ENCODE measurements at places on chromosomes 2 and 18.

- no peak for DNase-seq
Observed at GRCh38 chr2:174573621-174574081, 24.0 kb downstream of the WIPF1 start.

DNA sequence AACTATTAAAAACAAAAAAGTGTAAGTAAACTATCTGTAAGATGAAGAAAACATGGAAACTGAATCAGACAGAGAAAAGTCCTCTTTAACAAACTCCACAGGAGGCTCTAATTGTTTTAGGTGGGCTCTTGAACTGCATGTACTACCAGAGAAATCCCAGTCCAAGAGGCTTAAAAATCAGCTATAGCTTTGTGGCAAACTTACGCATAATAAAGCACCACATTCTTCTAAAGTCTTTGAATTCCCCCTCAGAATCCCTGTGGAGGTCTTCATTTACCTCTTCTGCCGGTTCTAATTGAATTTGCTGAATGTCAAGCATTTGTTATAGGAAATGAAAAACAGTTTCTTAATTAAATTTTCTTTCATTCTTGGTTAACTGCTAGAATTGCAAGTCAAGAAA lies 40.8 kb downstream of the CHN1 start:
- DNase-seq, result no peak

DNA sequence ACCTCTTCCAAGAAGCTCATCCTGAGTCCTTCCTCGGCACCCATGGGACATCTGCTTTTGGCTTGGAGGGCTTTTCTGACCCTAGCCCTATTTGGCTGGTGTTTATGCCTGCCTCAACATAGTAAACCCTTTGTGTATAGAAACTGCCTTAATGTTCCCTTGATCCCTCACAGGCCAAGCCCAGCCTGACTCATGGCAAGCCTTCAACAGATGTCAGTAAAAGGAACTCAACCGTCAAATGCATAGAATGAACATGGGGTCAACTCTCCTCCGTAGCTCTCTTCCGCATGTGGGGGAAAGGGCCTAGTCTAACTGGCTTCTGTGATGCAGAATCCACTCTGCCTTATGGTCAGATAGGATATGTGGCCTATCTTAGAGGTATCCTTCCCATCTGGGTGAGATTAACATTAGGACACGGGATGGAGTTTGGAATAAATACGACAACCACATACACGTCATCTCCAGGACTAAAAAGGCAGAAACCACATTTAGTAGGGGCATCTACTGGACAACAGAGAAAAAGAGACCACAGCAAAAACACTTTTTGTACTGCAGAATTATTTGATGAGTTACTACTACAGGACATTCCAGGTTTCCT lies 2.5 kb upstream of the NPAS2 start:
- DNase-seq, result no peak

DNA sequence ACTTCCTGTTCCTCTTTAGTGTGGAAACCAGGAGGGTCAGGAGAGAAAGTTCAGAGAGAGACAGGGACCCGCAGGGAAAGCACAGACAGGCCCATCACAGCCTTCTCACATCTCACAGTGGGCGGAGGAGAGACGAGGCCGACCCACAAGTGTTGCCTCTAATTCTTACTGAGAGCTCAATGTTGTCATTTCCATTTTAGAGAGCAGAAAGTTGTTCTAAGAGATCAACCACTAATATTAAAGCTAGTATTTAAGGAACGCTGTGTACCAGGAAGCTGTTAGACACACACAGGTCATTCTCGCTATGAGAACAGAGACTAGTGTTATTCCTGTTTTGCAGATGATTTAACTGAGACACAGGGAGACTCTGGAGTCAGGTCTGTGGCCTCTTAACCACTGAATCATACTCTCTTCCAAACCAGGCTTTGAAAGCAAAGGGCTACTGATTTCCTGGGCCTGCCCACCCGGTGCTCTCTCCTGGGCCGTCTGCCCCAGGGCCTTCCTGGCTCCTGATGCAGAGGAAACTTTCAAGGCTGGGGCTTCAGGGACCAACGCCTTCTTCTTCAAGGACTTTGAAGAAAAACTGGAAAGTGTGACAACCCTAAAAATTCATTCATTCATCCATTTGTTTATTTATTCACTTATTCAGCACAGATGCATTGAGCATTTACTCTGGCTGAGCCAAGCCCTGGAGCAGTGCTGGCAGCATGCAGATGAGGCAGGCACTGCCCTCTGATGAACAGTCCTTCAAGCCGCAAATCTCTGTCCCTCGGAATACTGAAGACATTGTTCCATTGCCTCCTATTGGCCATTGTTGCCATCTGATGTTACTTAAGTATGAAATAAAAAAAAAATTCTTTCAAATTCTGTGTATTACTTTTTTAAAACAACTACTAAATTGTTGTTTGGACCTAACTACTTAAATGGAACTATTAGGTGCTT lies 37.2 kb upstream of the BIN1 start:
- no peak for DNase-seq

DNA sequence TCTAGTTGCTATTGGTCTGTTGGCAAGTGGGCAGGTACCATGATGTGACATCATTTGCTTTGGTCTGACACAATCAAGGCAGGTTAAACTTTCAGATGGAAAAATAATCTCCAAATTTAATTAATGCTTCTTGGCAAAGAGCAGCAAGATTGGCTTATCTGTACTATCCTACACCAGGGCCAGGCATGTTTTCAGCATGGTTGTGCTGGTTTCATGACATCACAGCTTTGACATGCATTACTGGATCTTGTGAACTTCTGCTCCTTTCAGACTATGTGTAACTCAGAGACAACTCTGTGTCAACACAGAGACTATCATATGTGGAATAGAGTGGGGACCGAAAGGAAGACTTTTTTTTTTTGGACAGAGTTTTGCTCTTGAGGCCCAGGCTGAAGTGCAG lies 520.5 kb downstream of the TDRD15 start:
- no peak for DNase-seq

DNA sequence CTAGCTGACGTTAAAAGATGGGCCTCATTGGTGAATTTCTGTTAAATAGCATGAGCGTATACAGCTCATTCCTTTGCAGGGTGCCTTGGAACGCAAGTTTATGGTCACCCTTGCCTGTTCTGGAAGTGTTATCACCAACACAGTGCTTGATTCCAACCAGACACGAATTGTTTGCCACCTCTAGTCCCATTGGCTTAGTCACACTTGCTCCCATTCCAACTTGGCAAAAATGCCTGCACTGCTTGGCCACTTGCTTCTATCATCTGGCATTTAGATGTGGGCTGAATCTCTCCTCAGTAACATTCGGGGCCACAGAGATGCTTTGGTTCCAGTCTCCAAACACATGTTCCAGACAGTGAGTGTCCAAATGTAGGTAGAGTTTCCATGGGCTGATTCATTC lies 27.5 kb upstream of the ACVR1 start:
- no peak for DNase-seq

GRCh38 chr18:58937887-58938267 lies 73.2 kb downstream of the ZNF532 start:
- no peak for DNase-seq

DNA sequence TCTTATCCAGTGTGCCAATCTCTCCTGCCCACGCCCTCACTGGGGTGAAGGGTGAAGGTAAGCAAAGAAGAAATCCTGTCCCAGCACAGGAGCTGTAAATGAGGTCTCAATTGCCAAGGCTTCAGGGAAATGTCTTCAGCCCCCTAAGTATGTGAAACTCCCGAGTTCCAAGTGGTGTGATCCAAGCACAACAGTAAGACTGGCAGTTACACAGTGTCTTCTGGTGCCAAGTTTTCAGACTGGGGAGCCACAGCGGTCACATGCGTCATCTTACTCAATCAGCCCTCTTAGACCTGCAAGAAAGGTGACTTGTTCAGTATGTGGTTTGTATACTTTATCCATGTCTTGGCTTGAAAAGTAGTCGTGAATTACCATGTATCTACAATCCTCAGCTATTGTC lies 55.0 kb upstream of the SPRED2 start:
- DNase-seq, result no peak
